ENCODE measurements at places on chromosomes 2 and 18.
A peak's percentile ranks its signal among the peaks of the same experiment; 100 is the strongest.

- DNase-seq = no peak
Observed at GRCh38 chr2:151302879-151303278, 13.4 kb upstream of the NMI start.

DNA sequence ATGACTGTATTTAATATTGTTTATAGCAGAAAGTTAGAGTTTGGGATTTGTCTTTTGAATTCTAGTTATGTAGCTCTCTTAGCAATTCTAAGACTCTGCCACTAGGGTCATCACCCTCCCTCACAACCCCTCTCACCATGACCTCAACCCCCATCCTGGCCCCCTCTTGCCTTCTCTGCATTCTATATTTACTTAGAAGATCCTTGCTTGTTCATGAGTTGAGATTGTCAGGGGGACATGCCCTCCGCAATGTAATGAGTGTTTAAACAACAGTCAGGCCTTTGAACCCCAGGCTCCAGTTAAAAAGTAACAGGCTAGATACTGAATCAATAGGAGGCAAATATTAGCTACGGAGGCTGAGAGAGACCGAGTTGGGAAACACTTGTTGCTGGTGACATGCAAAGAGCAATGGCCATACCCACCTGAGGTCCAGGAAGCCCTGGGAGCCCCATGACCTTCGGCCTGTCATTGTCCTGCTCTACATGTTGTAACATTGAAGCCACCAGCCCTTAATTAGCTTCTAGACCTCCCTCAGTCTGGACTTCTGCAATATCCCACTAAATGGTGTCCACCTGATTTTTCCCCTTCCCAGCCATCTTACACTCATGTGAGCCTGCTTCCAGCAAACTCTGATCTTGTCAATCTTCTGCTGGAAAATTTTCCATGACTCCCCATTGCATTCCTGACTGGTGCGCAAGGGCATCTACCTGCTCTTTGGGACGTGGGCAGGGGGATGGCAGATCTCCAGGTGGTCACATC, 221.1 kb downstream of the ALPK2 start:
- DNase-seq = no peak

GRCh38 chr2:113898081-113898480, 8.2 kb downstream of the ACTR3 start:
- no peak for DNase-seq

- DNase-seq = no peak
Observed at GRCh38 chr18:67864677-67865340, 348.3 kb upstream of the DSEL start.

- DNase-seq = no peak
Observed at GRCh38 chr2:195601361-195601760, 55.7 kb upstream of the SLC39A10 start.

DNA sequence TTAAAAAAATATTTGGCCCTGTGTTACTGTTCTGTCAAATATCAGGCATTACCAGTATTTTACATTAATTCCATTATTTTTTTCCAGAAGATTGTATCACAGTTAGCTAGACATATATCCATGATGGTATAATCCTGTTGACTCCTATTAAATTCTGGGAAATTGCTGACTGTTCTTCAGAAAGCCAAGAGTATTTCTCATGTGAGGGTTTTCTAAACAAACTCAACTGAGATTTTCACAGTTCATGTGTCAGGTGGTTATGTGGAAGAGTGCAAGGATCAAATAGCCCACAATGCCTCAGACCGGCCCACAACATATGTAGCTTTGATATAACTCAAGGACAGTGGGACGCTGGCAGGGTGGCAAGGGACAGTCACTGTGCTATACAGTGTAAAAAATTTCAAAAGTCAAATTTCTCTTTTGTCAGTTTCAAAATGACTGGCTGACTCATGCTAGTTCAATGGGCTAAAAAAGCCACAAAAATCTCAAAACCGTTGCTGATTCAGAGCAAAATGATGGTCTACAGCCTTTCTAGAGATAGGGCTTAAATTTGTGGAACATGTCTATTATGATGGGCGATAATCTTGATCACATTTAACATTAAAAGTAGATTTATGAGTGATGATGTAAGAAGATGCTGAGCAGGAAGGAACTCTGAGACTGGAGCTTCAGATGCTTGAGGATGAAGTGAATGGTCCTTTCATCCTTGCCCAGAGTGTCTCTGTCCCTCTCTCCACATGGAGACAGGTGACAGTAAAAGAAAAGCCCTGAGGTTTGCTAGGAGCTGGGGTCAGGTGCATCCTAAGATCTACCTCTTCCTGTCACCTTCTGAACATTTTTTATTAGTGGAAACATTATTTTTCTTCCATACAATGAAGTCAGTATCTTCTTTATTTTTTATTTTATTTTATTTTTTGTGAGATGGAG, 175.8 kb upstream of the PIEZO2 start:
- no peak for DNase-seq

GRCh38 chr18:77990131-77990530, 740.5 kb downstream of the GALR1 start:
- no peak for DNase-seq

DNA sequence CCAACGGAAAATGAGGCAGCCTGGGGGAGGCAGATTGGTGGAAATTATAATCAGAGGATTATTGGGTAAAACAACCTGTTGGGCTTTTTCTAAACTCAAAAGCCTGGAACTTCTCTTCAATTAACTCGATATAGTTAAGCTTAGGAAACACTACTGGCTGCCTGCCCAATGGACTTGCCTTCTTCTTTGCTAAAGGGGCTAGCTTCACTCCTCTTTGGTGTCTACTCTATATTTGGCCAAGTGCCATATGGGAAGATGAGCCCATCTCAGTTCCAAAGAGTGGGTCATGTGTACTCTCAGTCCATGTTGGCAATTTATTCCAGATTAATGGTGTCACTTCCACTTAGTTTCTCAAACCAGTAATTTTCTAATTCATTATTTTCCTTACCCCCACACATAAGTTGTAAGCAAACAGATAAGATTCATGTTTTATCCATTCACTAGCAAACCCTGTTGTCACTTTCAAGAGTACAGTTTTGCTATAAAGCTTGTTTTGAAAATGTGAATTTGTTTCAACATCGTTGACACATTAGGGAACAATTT, 34.3 kb downstream of the DARS1 start:
- DNase-seq = peak; percentile 52

DNA sequence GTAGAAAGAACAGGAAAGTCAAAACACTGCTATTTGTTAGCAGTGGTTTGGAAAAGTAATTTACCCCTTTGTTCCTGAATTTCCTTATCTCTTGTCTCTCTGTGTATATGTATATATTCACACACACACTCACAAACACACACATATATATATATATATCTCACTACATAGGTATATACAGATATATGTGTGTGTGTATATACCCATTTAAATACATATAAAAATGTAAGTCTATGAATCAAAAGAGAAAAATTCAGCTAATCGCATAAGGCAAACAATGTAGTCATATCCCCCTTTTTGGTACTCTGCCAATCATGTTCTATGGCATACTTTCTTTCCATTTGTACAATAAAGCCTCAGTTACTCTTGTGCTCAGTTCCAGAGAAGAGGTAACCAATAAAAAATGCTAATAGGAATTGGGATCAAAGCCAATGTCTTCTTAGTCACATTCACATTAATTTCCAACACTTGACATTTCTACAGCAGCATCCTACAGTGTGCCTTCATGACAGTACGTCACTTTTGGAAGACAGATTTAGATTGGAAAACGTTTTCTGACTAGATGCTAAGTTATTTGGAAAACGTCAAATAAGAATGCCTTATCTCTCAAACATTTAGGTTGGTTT, 94.6 kb downstream of the MC4R start:
- peak; percentile 84 for DNase-seq
